ENCODE measurements at places on chromosomes 5 and 9. TPM values are rescaled to one million over a fixed set of nuclear protein-coding genes. Genes with fewer than 3 reads are reported as not detected.

GRCh38 chr5:125256296-125256695 is 509.9 kb upstream of the ZNF608 start:
- ATAC-seq: no peak

DNA sequence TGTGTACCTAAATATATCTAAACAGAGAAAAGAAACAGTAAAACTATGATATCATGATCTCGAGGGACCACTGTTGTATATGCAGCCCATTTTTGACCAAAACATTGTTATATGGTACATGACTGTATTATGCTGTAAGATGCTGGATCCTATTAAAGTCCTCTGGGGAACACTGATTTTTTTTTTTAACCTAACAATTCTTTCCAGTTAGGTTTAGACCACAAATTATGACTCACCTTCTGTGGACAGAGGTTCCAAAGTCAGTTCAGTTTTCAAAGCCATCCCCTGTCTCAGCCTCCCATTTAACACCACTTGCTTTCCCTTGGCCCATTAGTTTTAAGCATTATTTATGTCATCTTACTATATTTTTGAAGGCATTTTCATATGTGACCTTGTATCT is 27.1 kb downstream of the TRMO start:
- no peak for ATAC-seq

- peak; percentile 95 for ATAC-seq
Observed at GRCh38 chr9:108142504-108143201, 653.1 kb upstream of the KLF4 start.

GRCh38 chr5:35046774-35047173 is 975 bp downstream of the AGXT2 start:
- no peak for ATAC-seq

DNA sequence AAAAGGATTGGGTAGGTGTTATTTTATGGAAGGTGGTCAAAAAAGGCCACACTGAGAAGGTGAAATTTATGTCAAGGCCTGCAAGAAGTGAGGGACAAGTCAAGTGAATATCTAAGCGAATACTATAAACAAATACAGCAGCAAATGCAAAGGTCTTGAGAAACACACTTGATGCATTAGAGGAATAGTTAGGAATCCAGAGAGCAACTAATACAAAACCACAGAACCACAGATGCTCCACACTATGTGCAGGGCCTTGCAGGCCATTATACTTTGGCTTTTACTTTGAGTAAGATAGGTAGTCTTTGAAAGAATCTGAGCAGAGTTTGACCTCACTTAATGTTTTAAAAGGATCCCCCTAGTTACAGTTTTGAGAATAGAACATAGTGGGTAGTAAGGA is 4.6 kb downstream of the ZNF622 start:
- no peak for ATAC-seq

SPEF2 gene
- total RNA-seq: 7.8 TPM

Measured in motor neuron (in vitro differentiated cells).